ENCODE measurements at places on chromosomes 1 and 21.

- no peak for DNase-seq
These were observed 20.0 kb upstream of the GPR153 start for GRCh38 chr1:6280761-6281451.

DNA sequence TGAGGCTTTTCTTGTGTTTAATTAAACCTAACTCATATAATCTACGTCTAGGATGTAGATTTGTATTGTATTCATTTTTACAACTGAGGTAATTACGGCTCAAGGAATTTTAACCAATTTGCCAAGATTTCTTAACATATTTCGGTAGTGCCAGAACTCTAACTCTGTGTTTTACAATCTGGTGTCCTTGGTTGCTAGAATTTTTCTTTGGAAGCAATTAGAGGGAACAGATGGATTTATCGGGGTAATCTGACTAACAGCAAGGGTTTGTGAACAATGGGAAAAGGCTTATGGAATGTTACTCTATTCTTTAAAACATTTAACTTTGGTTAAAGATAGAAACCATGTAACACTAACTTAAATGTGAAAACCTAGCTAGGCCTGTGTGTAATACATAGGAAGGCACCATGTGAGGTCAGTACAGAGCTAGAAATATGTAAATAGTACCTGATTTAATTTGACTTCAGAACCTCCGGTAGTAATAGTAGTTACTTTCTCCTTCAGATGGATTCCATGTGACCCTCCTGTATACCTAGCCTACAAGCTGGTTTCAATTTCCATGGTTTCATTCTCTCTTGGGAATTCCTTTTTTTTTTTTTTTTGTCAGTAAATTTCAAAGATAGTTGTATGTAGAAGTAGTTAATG, 1.2 kb downstream of the MTF2 start:
- DNase-seq = no peak

DNA sequence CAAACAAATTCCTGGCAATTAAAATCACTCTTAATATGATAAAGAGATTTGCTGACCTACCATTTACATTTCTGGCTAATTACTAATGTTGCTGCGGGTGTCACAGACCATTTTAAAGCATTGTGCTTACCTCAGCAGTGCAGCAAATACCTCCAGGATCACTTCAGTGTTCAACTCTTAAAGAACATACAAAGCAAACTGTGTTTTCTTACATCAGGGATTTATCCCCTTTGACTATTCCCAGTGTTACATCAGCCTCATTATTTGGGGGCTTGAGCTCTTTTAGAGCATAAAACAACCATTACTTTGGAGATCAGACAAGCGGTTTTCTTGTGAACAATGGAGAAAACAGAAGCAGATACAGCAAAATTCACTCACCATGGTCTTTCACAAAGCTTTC, 185.4 kb downstream of the LYPLAL1 start:
- DNase-seq = no peak

DNA sequence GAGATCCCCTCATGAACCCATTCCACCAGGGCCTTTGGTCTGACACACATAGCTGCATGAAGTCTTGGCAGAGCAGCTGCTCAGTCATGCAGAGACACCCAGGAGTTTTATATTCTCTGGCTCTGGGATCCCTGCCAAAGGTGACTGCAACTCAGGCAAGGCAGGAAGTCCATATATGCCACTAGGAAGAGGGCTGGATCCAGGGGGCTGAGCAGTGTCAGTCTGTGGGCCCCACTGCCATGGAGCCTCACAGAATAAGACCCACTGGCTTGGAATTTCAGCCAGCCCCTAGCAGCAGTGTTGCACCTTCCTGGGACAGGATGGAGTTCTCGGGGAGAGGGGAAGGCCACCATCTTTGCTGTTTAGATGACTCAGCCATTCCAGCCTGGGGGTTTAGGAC, 199.7 kb downstream of the TBX15 start:
- no peak for DNase-seq

DNA sequence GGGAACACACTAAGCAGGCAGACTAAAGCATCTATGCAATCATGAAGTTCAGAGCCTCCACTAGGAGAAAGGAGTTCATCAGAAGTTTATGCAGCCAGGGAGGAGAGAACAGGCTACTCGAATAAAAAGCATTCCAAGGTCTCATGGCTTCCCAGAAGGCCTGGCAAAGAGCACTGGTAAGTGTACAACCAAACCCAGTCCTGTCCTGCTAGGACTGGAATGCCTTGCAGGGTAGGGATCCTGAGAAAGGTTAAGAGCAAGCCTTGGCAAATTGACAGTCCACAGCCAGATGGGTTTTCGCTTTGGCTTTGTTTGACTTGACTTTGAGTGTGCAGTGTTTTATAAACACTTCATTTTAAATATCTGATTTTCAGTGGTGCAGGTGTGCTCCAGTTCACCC, 133.6 kb upstream of the ATP1B1 start:
- no peak for DNase-seq

DNA sequence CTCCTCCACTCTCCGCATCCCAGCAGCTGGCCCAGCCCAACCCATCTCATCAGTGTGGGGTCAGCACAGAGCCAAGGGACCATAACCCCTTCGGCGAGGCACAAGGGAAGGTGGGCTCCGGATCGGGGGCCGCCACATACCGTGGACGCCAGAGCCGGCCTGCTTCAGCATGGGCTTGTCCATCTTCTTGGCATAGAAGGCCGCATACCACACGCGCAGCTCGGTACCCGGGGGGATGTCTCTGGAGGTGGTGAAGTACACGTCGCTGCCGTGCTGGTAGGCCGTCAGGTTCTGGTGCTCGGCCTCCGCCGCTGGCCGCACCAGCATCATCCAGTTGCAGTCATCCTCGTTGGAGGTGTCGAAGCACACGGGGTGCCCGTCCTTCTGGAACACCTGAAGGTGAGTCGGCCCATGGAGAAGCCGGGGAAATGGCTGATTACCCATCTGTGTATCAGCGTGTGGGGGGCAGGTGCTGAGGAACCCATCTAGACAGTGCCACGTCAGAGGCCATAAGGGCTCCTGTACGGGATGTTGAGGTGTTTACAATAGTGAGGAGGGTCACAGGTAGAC, 24.6 kb downstream of the PRDM15 start:
- no peak for DNase-seq

GRCh38 chr1:163528710-163529348, 207.1 kb downstream of the NUF2 start:
- no peak for DNase-seq

DNA sequence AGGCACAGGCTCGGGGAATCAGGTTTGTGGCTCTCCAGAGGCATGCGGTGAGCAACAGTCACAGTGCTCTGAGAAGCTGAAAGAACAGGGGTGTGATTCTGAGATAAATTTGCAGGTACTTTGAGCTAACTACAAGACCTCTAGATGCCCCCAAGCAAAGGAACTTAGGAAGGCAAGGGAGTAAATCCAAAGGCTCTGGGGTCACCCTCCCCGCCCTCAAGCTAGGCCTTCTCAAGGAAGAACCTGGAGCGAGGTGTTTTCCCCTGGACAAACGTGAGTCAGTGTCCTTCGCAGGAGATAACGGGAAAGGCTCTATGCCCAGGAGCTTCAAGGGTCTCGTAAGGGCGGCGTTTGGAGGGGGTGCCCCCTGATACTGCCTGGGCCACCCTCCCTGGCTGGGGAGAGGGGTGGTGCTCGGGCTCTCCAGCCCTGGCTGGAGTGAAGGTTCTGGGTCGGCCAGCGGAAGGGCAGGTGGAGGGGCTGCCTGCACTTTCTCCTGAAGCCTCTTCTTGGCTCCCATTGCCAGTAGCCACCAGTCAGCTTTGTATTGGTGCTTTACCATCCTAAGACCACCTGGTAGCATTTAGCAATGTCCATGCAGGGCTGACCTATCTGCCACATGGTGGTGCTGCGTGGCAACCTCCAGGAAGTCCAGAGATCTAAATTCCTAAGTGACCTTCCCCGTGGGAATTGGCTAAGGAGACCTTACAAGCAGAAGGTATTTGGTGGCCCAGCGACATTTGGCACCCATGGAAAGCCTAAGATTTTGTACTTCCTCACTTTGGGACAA, 44.0 kb downstream of the GPR161 start:
- no peak for DNase-seq

DNA sequence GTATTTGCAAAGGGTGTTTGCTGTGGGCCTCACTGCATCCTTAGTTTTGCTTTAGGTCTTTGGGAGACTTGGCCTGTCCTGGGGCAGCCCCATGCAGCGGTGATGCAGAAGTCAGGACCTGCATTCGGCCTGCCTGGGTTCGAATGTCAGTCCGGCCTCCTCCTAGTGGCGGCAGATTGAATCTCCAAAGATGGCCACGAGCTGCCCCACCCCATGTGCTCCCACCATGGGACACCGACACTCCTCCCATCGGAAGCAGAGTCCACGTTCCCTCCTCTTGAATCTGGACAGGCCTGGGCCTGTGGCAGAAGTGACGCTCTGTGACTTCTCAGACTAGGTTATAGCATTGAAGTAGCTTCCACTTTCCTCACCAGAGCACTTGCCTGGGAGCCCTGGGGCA, 16.3 kb upstream of the NPPB start:
- no peak for DNase-seq

DNA sequence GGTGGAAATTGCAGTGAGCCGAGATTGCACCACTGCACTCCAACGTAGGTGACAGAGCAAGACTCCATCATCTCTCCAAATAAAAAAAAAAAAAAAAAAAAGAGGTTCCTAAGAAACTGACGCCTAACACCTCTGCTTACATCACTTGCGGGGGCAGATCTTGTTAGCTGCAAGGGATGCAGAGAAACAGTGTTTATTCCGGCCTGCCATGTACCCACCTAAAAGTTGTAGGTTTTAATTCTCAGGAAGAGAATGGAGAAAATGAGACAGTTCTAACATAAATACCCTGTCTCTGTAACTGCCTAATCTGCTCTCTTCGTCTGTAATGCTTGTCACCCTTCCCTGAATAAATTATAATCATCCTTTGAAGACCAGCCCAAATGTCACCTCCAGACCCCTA, 9.0 kb upstream of the SRSF4 start:
- DNase-seq = no peak

GRCh38 chr1:213166852-213167251, 115.8 kb downstream of the RPS6KC1 start:
- DNase-seq = no peak

- DNase-seq = peak; percentile 4
These were observed 110.0 kb downstream of the GRIK3 start for GRCh38 chr1:36924282-36924811.

Measured in nucleus accumbens (tissue), 56 donors.